ENCODE measurements at places on chromosomes 4 and X. TPM values are rescaled to one million over a fixed set of nuclear protein-coding genes. Genes with fewer than 3 reads are reported as not detected.

DNA sequence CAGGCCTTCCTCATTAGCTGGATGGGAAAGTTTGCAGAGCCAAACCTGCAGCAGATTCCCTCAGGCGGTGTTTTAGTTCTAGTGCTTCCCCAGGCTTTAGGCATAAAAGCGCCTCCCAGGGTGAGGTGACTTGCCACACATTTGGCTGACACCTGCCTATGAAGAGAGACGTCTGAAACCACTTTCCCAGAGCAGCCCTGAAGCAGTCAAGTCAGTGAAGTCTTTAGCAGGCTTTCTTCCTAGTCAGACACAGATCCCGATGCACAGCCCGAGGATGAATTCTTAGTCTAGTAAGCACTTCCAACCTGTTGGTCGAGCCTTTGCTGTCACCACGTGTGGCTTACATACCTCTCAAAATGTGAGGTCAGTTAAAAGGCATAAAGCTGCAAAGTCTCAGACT lies 484.1 kb downstream of the SMARCA1 start:
- DNase-seq = no peak
- no peak overlapping the region for H3K27ac ChIP-seq
- no peak overlapping the region for H3K4me3 ChIP-seq
- H3K36me3 ChIP-seq = no peaks in the 10 kb centered on the region

DNA sequence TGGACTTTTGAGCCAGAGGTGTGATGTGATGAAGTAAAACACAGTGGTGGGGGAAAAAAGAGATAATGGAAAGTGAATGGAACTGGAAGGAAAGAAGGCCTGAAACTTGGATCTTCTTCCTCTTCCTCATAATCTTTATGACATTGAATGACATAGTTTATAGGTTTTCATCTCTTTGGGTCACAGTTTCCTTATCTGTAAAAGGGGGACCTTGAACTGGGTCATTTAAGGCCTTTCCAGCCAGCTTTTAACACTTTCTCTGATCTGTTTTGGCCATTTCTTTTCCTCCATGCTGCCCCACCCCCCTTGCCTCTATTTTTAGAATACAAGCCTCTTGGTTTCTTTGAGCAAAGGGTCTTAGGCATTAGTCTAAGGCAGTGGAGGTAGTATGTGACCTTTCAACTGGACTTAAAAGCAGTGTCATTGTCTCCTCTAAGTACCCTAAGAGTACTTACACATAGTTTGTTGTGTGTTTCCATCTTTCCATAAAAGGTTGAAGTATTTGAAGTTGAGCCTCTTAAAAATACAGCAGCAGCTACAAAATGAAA lies 7.8 kb downstream of the CPEB2 start:
- DNase-seq = no peak
- H3K27me3 ChIP-seq = no peaks in the 10 kb centered on the region

DNA sequence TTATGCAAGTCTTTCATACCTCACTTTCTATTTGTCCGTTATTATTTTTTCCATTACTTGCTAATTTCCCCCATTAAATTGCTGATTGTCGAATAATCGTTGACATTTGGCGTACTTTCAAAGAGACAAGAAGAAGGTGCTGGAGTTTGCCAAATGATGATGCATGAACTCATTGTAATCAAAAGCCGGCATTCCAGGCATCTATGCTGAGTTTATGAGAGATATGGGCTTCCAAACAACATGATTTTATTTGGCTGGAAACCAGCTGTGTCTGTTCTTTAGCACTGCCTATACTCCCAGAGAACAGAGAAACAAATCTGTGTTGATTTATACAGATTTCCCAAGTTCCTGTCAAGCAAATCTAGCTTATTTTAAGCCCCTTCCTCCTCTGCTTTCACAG lies 80.8 kb upstream of the RPS6KA3 start:
- no peak overlapping the region for H3K27ac ChIP-seq
- H3K4me1 ChIP-seq = no peaks in the 10 kb centered on the region
- no peaks in the 10 kb centered on the region for H3K36me3 ChIP-seq
- DNase-seq = no peak

- H3K27me3 ChIP-seq = no peaks in the 10 kb centered on the region
- H3K36me3 ChIP-seq = no peaks in the 10 kb centered on the region
- H3K4me3 ChIP-seq = no peak overlapping the region
Observed at GRCh38 chr4:48651914-48652313, 128.2 kb downstream of the FRYL start.

GRCh38 chr4:112526061-112526460 lies 10.1 kb upstream of the NEUROG2 start:
- H3K4me3 ChIP-seq = no peak overlapping the region
- H3K36me3 ChIP-seq = no peaks in the 10 kb centered on the region
- peaks cover 24% of the 10 kb centered on the region for H3K27me3 ChIP-seq
- no peak for DNase-seq
- no peak overlapping the region for H3K27ac ChIP-seq
- H3K4me1 ChIP-seq = peaks cover 24% of the 10 kb centered on the region

The GLUD2 gene
- not detected for total RNA-seq

GRCh38 chrX:16843208-16843909 lies 26.8 kb downstream of the RBBP7 start:
- H3K4me1 ChIP-seq = no peaks in the 10 kb centered on the region
- no peaks in the 10 kb centered on the region for H3K27me3 ChIP-seq
- no peak for DNase-seq

GRCh38 chr4:110305455-110305854 lies 107.0 kb upstream of the ELOVL6 start:
- no peak for DNase-seq
- no peaks in the 10 kb centered on the region for H3K36me3 ChIP-seq
- H3K4me1 ChIP-seq = no peaks in the 10 kb centered on the region
- H3K27ac ChIP-seq = no peak overlapping the region
- no peak overlapping the region for H3K4me3 ChIP-seq

The NAP1L2 gene
- total RNA-seq = 3.1 TPM

- no peaks in the 10 kb centered on the region for H3K4me1 ChIP-seq
- H3K27me3 ChIP-seq = no peaks in the 10 kb centered on the region
- DNase-seq = no peak
- no peak overlapping the region for H3K27ac ChIP-seq
Observed at GRCh38 chr4:125432078-125432477, 117.3 kb downstream of the FAT4 start.

DNA sequence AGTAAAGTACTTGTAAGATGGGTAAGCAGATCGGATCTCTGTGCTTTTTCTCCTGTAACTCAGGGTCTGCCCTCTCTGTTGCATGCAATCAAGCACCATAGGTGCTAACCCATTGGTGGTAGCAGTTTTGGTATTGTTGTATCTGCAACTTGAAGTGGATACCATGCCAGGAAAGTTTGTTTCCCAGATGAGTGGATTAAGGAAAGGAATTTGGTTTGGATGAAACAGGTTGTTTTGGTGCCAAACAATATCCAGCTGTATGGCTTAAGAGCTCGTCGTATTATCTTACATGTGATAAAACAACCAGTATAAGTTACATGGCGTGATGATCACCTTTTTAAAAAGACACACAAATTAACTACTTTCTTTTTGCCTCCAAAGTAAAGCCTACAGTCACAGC lies 280.9 kb upstream of the TENM3 start:
- DNase-seq = no peak
- H3K36me3 ChIP-seq = no peaks in the 10 kb centered on the region
- no peaks in the 10 kb centered on the region for H3K4me1 ChIP-seq
- H3K27me3 ChIP-seq = no peaks in the 10 kb centered on the region
- no peak overlapping the region for H3K4me3 ChIP-seq

DNA sequence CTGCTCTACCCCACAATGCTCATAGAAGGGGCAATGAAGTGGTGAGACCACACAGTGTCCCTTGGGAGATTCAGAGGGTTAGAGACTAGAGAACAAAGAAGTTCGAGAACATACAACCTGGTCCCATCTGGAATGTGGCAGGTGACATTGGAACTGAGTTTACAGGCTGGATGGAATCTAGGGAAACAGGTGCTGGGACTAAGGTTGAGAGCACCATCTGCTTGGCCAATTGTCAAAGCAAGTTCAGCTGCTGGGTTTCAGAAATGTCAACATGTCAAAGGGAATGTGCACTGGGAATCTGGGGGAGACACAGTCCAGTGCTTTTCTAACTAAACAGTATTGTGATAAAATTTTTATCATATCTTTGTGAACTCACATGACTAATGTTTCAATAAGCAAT lies 15.9 kb upstream of the FAM13A start:
- no peak overlapping the region for H3K27ac ChIP-seq
- H3K27me3 ChIP-seq = no peaks in the 10 kb centered on the region

- H3K36me3 ChIP-seq = no peaks in the 10 kb centered on the region
- H3K4me3 ChIP-seq = no peak overlapping the region
- peaks cover 27% of the 10 kb centered on the region for H3K4me1 ChIP-seq
Observed at GRCh38 chr4:54940996-54941865, 184.2 kb downstream of the KDR start.

DNA sequence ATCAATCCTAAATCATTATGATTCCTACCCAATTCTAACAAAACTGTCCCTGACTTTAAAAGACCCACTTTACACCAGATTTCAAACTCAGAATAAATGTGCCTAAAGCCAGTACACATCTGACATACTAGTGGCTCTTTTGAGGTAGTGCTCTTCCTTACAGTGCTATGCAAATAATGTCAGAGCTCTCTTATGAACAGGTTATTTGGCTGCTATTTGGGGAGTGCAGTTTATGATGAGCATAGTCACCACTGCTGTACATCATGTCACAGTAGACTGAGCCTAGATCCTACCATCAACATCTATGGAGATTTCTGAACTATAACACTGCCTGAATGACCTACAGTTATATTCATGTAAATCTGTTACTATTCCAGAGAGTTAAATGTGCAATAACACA lies 50.4 kb upstream of the PAGE5 start:
- H3K4me3 ChIP-seq = no peak overlapping the region
- no peaks in the 10 kb centered on the region for H3K36me3 ChIP-seq
- no peak for DNase-seq
- H3K27me3 ChIP-seq = no peaks in the 10 kb centered on the region

GRCh38 chrX:96987228-96987627 lies 103.5 kb downstream of the RPA4 start:
- no peaks in the 10 kb centered on the region for H3K4me1 ChIP-seq
- no peak for DNase-seq
- H3K27ac ChIP-seq = no peak overlapping the region
- no peak overlapping the region for H3K4me3 ChIP-seq
- no peaks in the 10 kb centered on the region for H3K27me3 ChIP-seq
- no peaks in the 10 kb centered on the region for H3K36me3 ChIP-seq

The MAGEC1 gene
- total RNA-seq = not detected

The ATP2B3 gene
- total RNA-seq = not detected

GRCh38 chrX:49147936-49148335 lies 14.6 kb upstream of the MAGIX start:
- no peaks in the 10 kb centered on the region for H3K36me3 ChIP-seq
- no peaks in the 10 kb centered on the region for H3K27me3 ChIP-seq
- no peak for DNase-seq
- H3K27ac ChIP-seq = no peak overlapping the region
- H3K4me3 ChIP-seq = no peak overlapping the region

DNA sequence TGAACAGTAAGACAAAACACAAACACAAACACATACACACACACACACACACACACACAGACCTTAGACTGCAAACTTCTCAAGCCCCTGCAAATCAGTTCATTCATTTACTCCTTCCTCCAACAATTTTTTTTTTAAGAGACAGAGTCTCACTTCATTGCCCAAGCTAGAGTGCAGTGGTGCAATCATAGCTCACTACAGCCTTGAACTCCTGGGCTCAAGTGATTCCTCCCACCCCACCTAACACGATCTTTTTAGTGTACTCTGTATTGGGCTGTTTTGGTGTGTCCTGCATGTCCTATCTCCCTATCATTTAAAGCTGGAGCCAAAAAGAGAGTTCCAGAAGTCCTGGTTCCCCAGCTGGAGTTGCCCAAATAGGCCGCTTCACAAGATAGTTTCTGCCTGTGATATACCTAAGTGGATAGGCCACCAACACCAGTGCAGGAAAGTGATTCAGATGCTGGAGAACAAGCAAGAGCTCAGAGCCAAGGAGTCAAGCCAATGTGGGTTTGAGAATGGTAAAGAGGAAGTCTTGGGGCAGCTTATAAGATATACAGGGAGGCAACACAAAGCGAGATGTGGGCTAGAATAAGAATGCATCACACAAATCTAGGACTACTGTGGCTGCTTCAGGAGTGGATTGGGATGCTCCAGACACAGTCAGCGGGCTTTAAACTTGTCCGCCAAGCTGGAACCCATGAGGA lies 85.4 kb upstream of the RAPGEF2 start:
- no peak overlapping the region for H3K4me3 ChIP-seq
- H3K36me3 ChIP-seq = no peaks in the 10 kb centered on the region
- no peak for DNase-seq
- no peaks in the 10 kb centered on the region for H3K27me3 ChIP-seq
- no peaks in the 10 kb centered on the region for H3K4me1 ChIP-seq

The PCSK1N gene
- total RNA-seq = 0.89 TPM

DNA sequence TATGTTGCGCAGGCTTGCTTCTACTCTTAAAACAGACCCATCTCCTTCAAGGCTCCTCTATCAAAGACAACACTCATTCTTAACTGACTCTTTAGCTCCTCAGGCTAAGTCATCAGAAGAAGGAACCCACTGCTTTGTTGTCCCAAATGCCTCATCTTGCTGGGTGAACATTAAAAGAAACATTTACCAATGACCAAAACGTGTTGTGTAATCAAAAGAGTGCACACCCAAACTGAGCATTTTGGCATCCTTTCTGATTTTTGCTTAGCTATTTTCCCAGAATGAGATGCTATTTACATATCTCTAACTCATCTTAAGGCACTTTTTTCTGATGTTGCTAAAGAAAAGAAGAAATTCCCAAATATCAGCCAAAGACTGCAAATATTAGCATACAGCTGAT lies 131.7 kb upstream of the VCX3A start:
- H3K27ac ChIP-seq = no peak overlapping the region
- H3K27me3 ChIP-seq = no peaks in the 10 kb centered on the region
- DNase-seq = no peak
- H3K4me1 ChIP-seq = no peaks in the 10 kb centered on the region
- no peak overlapping the region for H3K4me3 ChIP-seq

- H3K36me3 ChIP-seq = no peaks in the 10 kb centered on the region
- peak; percentile 39 for DNase-seq
- no peak within 1 kb of the TSS for H3K27ac ChIP-seq
- H3K27me3 ChIP-seq = peaks cover 22% of the 10 kb centered on the region
- H3K4me1 ChIP-seq = peaks cover 12% of the 10 kb centered on the region
Observed at GRCh38 chr4:74364652-74365491, at the start of gene EREG. Gene EREG, plus strand, starts transcription at chr4:74365145. Its CDS starts 164 bp downstream, at chr4:74365309.

DNA sequence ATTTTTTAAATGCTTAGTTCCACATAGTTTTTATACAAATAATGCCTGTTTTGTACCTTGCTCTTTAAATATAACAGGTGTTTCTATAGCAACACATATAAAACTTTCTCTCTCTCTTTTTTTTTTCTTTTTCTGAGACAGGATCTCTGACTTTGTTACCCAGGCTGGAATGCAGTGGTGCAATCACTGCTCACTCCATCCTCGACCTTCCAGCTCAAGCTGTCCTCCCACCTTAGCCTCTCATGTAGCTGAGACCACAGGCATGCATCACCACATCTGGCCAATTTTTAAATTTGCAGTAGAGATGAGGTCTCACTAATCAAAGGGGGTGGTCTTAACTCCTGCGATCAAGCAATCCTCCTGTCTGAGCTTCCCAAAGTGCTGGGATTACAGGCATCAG lies 18.3 kb upstream of the SULT1E1 start:
- no peaks in the 10 kb centered on the region for H3K36me3 ChIP-seq
- no peak overlapping the region for H3K4me3 ChIP-seq
- H3K27ac ChIP-seq = no peak overlapping the region
- no peaks in the 10 kb centered on the region for H3K27me3 ChIP-seq

The UGT2A3 gene
- total RNA-seq = not detected

All from natural killer cell (primary cell).